Activated CD8-positive, alpha-beta memory T cell treated with anti-CD3 and anti-CD28 coated beads for 1 hour (primary cell): ENCODE measurements at places on chromosomes 7 and 10.

DNA sequence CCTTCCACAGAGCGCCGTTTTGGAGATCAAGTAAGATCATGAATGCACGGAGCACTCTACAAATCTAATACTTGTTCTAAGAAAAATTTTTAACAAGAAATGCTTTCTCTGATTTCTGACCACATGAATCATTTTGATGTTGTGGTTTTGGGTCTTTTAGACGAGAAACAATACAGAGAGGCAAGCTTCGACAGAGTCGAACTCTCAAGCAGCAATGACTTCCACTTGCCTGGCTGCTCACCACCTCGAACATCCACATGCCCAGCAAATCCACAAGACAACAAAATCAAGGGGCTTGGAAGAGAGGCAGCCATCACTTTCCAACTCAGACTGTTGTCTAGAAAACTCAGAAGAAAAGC is 69.4 kb upstream of the GSDME start:
- DNase-seq, result no peak

GRCh38 chr10:73859428-73859783 is 14.9 kb downstream of the CAMK2G start:
- no peak for DNase-seq

DNA sequence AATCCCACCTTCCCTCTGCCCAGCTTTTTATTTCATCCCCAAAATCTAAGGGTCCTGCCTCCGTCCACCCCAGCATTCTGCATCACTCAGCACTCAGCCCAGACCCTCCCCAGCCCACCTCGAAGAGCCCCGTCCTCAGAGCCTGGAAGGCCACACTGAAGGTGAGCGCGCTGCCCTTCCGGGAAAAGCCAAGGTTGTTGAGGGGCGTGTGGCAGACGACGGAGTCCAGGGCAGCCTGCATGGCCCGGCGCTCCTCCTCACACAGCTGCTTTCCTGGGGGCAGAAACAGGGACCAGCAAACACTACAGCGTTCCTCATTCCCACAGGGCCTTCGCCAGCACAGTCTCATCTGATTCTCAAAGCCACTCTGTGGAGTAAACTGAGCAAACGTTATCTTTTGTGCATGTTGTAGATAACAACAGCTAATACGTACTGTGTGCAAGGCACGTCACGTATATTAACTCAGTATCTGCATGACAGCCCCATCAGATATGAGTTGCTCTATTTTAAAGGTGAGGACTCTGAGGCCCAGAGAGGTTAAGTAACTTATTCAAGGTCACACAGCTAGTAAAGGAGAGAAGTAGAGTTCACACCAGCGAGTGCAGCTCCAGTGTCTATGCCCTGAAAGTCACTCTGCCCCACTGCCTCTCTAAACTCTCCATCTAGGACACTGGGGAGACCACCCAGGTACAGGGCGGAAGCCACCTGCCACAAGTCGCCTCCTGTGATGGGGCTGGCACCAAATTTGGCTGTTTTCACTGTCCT is 2.8 kb downstream of the TRAPPC14 start:
- no peak for DNase-seq

GRCh38 chr10:75718991-75719390 is 287.6 kb downstream of the LRMDA start:
- no peak for DNase-seq

DNA sequence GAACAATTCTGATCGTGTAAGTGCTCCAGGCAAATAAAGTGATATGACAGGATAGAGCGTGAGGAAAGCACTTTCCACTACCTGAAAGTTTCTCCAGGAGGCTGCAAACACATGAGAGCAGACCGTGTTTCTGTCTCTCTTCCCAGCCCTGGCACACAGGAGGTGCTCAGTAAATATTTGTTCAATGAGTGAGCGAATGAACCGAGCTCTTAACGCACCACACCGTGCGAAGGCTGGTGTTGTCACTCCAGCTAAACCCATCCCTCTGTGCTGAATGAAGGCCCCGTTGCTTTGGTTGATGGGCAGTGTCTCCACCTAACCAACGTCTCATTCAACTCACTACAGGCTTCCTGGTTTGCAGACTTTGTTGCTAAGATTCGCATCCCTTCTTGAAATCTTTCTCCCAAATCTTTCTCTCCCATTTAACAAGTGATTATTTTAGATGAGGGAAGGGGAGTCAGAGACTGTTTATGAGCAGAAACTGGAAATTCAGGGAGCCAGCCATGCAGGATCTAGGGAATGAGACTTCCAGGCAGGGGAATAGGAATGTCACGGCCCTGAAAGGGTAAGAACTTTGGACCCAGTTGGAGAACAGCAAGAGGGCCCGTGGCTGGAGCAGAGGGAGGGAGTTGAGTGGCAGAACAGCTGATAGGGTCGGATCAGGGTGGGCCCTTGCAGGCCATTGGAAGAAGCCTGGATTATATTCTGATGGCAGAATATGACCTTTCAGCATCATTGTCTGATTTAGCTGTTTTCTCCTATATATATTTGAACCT is 282.6 kb downstream of the CAMK1D start:
- no peak for DNase-seq

DNA sequence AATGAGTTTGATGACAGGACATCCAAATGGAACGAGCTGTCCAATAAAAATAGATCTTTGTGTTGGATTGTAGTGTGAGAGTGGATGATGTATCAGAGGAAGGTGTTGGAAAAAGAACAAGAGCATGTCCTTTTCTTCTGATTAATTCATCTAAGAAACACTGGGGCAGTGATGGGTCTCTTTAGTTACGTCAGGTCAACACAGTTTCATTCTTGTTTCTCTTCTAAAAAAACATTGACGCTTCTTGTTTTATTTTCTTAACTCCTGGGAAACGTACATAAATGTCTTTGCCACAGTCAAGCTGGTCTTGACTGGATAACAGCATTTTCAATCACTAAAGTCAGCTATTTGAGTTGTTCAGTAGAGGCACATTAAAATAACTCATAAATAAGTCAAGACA is 67.0 kb downstream of the PPP1R9A start:
- no peak for DNase-seq

GRCh38 chr7:156067156-156067555 is 254.9 kb upstream of the SHH start:
- no peak for DNase-seq

DNA sequence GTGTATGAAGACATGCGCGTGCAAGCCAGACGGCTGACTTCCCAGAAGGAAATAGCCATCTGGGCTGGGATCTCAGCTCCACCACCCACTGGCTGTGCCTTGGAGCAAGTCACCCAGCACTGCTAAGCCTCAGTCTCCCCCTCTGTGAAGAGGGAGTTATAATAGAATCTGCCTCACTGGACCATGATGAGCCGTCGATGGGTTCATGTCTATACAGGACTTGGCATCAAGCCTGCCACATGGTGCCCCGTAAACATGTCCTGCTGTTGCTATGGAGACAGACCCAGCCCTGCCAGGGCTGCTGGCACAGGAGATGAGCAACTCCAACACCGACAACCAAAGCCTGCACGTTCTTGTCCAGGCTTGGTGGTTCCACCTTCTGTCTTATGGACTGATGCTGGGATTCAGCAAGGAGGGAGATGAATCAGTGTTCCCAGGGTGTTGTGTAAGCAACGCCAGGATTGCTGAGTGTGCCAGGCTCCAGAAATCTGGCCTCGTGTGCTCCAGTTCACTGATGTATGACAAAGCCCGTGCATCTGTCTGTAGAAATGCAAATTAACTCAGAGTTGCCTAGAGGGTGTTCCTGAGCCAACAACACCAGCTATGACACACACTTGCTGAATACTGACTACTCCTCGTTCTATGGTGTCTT is 5.6 kb downstream of the GPR15LG start:
- no peak for DNase-seq

GRCh38 chr7:142356166-142356565 is 98.3 kb upstream of the PRSS58 start:
- DNase-seq, result no peak

- no peak for DNase-seq
Measured at GRCh38 chr7:38169847-38170246, 8.2 kb upstream of the STARD3NL start.

DNA sequence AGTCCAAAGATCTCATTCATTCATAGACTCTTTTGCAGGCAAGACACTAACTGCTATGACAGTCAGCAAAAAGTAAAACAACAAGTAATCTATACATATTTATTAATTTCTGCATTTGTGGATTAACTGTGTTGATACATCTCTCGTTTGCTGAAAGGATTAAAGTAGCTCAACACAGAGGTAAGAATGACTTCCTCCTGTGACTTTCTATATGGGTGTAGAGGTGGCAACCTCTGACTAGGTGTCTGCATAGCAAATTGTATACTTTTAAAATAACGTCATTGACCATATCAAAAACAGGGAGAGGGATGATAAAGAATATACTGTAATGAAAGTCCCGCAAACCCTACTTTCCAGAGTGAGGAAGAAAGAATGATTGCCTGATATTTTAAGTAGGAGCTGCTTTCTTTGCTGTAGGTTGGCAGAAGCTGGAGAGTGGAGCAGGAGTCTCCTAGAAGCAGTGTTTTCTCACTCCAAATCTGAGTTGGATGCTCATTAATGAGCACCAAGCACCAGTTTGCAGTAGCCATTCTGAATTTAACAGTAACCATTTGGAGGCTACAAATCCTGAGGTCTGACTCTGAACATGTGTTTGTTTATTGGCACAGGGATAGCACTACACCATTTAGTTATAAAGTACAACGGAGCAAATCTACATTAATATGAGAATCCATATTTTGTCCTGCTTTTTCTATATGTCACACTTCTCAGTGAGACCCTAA is 9.2 kb upstream of the LRRN3 start:
- no peak for DNase-seq

DNA sequence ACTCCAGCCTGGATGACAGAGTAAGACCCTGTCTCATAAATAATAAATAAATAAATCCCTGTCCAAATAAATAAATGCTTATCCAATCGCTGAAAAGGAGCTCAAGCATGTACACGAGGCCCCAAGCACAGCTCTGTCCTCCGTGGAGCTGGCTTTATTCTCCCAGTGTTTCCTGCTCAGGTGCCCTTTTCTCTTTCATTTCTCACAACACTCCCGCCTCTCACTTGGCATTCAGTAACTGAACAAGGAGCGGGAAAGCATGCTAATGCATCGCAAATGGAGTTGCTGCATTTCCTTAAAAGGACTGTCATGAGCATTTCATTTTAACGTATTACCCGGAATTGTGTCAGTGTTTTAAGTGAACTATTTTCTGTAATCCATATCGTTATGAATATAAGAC is 210.9 kb upstream of the C7orf33 start:
- DNase-seq, result no peak
